ENCODE measurements at places on chromosomes 1 and 21.
A peak's percentile ranks its signal among the peaks of the same experiment; 100 is the strongest.

DNA sequence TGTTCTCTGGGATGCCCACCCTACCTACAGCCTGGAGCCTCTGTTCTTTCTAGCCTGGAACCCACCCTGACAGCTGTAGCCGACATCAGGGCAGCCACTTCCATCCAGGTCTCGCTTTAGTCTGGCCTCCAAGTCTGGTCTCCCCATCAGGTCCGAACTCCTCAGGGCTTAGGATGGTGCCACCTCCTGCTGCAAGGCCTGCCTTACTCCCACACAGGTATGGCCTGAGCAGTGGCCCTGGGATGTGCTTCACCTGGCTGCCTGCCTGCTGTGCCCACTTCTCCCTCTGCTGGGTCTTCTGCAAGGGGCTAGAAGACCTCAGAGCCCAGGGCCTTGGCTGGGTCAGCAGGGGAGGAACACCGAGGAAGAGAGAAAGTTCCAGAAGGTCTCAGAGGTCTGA is 35.7 kb upstream of the MAGOH start:
- DNase-seq, result no peak

- DNase-seq, result no peak
Measured at GRCh38 chr1:224054611-224055010, 59.3 kb upstream of the FBXO28 start.

DNA sequence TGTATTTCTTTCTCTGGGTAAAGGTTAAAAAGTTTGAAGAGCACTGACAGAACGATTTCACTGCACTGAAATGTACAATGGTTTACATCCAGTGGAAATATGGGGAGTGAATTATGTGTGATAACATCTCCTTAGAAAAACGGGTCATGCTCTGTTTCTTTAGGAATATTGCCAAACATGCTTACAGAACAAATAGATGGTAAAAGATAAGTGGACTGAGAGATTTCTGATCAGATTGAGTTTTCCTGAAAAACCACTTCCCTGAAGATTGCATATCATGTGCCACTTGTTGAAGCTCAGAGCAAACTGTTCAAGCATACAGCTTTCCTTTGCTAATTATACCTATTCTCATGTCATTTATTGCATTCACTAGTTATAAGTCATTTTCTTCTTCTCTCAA is 29.9 kb upstream of the DISP1 start:
- no peak for DNase-seq

DNA sequence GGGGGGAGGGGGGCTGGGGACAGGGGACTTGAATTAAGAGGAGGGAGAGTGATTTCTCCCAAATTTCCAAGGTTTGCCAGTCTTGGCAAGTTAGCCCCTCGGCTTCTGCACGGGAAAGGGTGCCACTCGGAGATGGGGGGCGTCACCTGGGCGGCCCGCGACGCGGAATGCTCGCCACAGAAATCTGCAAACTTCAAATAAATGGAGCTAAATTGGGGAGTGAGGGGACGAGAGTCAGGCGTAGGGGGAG is 885 bp upstream of the SSBP3 start:
- no peak for DNase-seq

- DNase-seq, result no peak
Measured at GRCh38 chr21:42621819-42622177, 31.6 kb upstream of the PDE9A start.

DNA sequence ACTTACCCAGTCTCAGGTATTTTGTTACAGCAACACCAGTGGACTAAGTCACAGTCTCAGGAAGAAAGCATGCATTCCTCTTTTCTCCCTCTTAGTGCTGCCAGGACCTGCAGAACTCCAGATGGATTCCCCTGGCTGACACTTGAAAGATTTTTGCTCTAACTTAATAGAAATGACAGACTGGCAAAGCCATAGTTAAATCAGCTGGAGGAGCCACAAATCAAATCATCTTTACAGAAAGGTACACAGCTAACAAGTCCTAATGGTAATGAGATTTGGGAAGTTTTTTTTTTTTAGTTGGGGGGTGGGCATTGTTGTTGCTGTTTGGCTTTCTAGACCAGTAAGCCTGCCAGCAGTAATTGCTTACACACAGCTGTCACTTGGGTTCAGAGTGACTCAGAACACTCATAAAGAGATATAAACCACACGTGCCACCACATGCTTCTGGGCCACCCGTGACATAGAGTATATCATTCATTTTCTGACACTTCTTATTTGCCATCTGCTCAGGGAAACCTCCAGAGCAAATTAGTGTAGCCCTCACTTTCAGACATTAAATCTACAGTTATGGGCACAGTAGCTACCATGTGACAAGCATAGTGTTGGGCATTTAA is 72.4 kb downstream of the FH start:
- DNase-seq, result no peak

DNA sequence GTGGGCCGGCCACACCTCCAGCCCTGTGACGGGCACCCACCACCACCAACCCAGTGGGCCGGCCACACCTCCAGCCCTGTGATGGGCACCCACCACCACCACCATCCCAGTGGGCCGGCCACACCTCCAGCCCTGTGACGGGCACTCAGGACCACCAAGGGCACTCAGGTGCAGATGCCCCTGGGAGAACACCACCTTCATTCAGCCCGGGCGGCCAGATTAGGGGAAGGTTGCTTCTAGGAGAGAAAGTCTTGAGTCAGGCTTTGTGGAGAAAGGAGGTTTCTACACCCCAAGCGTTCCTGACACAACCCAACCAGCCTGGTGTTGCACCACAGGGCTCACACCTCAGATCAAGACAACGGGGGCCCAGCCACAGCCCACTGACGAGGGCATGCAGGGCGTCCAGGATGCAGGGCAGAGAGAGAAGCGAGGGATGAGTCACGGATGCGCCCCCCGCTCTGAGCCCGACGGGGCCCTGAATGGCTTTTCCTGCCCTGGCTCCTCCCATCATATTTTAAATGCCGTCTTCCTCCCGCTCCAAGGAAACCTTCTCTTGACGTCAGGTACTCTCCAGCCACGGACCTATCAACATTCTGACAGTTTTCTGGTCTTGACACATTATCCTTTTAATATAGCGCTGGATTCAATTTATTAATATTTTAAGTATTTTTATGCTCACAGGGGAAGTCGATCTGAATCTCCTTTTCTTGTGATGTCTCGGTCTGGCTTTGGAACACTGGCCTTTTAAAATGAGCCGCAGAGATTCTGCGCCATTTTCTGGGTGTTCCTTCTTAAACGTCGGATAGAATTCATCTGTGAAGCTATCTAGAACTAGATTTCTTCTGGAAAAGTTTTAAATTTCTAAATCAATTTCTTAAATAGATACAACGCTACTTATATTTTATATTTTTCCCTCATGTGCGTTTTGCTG is 631 bp upstream of the SPATC1L start:
- peak; percentile 71 for DNase-seq

- DNase-seq, result no peak
Measured at GRCh38 chr1:190597294-190597693, 119.6 kb upstream of the BRINP3 start.

DNA sequence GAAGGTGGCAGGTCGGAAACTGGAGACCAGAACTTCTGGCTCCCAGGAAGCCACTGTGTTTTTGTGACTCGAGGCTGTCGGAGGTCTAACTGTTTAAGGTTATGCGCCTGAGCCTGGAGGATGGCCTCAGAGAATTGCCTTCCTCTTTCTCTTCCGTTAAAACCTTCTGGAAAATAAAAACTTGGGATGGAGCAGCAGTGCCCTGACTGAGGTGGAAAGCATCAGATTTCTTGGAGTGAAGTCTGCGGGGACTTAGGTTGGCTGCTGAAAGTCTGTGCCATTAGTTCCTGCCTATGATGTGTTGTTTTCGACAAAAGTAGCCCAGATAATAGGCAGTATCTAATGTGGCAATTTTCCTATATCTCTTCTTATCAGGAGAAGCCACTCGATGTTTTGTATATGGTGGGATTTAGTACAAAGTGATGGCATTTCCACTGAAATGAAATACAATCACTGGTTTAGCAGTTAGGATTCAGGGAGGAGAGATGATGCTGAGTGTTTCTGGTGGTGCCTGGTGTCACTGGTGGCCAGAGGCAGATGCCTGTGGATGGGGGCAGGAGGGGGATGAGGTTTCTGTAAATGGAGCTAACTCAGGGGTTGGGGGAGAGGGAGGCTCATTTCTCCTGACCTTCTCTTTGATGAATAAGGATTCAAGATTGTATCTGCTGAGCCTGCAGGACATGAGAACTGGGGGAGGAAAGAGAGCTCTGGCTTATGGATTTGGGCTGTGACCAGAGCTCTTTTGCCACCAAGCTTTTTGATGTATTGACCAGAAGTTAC is 150.8 kb downstream of the CAMTA1 start:
- no peak for DNase-seq

DNA sequence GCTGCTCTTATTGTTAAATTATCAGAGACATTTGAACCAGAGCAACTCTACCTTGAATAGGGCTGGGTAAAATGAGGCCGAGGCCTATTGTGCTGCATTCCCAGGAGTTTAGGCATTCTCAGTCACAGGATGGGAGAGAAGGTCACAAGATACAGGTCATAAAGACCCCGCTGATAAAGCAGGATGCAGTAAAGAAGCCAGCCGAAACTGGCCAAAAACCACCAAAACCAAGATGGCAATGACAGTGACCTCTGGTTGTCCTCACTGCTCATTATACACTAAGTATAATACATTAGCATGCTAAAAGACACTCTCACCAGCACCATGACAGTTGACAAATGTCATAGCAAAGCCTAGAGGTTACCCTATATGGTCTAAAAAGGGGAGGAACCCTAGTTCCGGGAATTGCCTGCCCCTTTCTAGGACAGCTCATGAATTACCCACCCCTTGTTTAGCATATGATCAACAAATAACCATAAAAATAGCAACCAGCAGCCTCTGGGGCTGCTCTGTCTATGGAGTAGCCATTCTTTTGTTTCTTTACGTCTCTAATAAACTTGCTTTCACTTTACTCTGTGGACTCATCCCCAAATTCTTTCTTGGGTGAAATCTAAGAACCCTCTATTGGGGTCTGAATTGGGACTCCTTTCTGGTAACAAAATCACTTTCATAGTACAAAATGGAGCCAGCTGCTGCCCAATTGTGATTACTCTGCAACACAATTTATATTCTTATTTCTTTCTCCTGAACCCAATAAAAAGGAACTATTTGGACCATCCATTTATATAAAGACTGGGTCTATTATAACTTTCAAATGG is 179.6 kb downstream of the TGFBR3 start:
- no peak for DNase-seq

DNA sequence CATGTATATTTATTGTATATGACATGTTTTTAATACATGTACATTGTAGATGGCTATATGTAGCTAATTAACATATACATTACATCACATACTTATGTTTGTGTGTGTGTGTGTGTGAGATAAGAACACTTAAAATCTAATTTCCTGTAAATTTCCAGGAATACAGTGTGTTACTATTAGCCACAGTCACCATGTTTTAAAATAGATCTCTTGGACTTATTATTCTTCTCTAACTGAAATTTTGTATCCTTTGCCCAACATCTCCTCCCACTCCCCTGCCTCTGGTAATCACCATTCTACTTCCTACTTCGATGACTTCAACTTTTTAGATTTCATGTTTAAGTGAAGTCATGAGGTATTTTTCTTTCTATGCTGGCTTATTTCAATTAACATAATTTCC is 64.8 kb downstream of the FCRL5 start:
- DNase-seq, result no peak

GRCh38 chr1:205353612-205354011 is 3.1 kb downstream of the KLHDC8A start:
- DNase-seq, result no peak

DNA sequence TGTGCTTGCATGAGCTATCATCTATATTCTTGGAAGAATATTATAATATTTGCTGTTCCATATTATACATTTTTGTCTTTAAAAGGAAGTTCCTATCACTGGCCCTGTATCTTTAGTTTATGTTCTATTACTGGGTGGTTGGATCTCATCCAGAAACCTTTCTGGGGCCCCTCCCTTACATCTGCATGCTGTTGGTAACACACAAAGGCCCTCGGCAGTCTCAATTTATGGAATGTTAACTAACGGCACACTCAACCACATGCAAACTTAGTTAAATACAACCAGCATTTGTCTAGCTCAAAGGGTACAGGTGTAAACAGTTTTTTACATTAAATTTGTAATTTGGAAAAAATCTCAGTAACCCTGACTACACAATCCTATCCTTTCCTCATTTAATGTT is 9.7 kb upstream of the HYI start:
- no peak for DNase-seq

DNA sequence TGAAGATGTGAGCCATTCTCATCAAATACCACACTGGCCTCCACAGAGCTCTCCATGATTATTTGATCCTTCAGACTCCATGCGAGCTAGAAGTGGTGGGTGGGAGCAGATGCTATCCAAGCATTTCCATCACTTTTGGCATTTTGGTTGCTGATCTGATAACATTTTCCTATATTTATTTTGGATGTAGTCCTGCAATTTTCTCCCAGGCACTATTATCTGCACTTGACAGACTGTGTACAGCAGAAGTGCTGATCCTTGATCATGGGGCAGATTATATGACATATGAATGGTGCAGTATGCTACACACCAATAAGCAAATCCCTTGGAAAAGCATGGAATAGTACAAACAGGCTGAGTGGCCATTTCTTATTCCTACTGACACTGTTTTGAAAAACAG is 167.6 kb upstream of the LRRC7 start:
- no peak for DNase-seq

DNA sequence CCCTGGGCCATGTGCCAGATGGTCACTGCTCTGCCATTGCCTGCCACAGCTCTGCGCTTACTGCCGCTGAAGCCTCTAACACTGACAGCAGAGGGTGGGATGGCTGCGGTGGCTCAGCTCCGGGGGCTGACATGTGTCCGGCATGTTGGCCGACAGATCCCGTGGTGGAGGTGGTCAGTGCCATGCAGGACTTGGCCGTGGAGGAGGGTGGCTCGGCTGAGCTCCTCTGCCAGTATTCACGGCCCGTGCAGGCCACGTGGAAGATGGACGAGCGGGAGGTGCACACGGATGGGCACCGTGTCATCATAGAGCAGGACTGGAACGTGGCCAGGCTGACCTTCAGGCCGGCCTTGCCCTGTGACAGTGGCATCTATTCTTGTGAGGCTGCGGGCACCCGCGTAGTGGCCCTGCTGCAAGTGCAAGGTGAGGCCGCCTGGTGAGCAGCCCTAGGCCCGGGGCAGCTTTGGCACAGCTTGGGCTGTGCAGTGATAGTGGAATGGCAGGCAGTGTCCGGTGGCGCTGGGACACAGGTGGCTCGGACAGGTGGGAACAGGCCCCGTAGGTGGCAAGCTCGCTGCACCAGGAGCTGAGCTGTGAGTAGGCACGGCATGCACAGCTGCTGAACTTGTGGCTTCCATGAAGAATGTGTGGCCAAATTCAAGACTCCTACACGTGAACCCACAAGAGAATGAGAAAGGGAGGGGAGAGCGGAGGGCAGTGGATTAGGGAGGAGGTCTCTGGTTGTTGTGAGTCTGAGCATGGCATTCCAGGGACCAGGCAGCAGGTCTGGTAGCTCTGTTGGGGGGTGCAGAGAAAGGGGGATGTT is 91.8 kb downstream of the TRIM11 start:
- no peak for DNase-seq

All from activated gamma-delta T cell treated with Interleukin-2 at 50 U/mL for 16 hours (primary cell).